ENCODE measurements at places on chromosomes 6 and 20. TPM values are rescaled to one million over a fixed set of nuclear protein-coding genes. Genes with fewer than 3 reads are reported as not detected.

DNA sequence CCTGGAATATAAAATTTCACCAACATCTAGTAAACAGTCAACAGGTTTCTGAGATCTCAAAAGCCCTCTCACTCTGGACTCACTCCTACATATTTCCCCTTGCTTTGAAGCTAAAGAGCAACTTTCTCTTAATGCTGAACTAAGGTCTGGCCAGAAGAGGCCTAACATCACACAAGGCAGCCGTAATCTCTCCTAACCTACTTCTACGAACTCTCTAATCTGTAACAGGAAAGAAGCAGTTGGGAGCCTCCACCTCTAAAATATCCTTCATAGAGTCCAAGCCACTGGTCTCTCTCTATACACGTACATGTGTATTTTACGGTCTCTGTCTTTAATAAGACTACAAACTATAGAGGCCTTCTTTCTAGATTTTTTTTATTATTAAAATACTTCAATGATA is 72.0 kb downstream of the REV3L start:
- H3K27ac ChIP-seq = no peak overlapping the region
- H3K4me1 ChIP-seq = no peaks in the 10 kb centered on the region
- DNase-seq = no peak
- no peaks in the 10 kb centered on the region for H3K27me3 ChIP-seq
- no peaks in the 10 kb centered on the region for H3K36me3 ChIP-seq
- H3K4me3 ChIP-seq = no peak overlapping the region

- no peaks in the 10 kb centered on the region for H3K36me3 ChIP-seq
- H3K27ac ChIP-seq = no peak overlapping the region
- DNase-seq = no peak
- no peak overlapping the region for H3K4me3 ChIP-seq
- H3K4me1 ChIP-seq = no peaks in the 10 kb centered on the region
- H3K27me3 ChIP-seq = no peaks in the 10 kb centered on the region
Observed at GRCh38 chr6:37947468-37947867, 127.9 kb downstream of the ZFAND3 start.

GRCh38 chr6:170206317-170206621 is 84.6 kb downstream of the DLL1 start:
- H3K4me3 ChIP-seq = no peak overlapping the region
- H3K27ac ChIP-seq = no peak overlapping the region
- no peaks in the 10 kb centered on the region for H3K36me3 ChIP-seq
- no peak for DNase-seq
- H3K27me3 ChIP-seq = no peaks in the 10 kb centered on the region

- no peaks in the 10 kb centered on the region for H3K27me3 ChIP-seq
- no peak overlapping the region for H3K27ac ChIP-seq
- H3K4me1 ChIP-seq = no peaks in the 10 kb centered on the region
- no peaks in the 10 kb centered on the region for H3K36me3 ChIP-seq
Observed at GRCh38 chr6:29602564-29603361, 17.8 kb downstream of the OR2H2 start.

DNA sequence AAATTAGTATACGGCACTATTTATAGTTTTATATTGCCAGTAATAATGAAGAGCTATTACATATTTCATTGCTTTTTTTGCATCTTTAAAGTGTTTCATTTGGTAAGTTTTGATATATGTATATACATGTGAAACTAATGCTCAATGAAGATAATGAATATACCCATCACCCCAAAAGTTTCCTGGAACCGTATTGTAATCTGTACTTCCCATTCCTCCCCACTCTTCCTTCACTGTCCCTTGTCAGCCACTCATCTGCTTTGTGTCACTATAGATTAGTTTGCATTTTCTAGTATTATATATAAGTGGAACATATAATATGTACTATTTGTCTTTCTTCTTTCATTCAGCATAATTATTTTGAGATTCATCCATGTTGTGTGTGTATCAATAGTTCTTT is 10.3 kb upstream of the TBC1D32 start:
- no peak overlapping the region for H3K4me3 ChIP-seq
- no peaks in the 10 kb centered on the region for H3K27me3 ChIP-seq
- DNase-seq = no peak
- H3K36me3 ChIP-seq = no peaks in the 10 kb centered on the region
- no peaks in the 10 kb centered on the region for H3K4me1 ChIP-seq

DNA sequence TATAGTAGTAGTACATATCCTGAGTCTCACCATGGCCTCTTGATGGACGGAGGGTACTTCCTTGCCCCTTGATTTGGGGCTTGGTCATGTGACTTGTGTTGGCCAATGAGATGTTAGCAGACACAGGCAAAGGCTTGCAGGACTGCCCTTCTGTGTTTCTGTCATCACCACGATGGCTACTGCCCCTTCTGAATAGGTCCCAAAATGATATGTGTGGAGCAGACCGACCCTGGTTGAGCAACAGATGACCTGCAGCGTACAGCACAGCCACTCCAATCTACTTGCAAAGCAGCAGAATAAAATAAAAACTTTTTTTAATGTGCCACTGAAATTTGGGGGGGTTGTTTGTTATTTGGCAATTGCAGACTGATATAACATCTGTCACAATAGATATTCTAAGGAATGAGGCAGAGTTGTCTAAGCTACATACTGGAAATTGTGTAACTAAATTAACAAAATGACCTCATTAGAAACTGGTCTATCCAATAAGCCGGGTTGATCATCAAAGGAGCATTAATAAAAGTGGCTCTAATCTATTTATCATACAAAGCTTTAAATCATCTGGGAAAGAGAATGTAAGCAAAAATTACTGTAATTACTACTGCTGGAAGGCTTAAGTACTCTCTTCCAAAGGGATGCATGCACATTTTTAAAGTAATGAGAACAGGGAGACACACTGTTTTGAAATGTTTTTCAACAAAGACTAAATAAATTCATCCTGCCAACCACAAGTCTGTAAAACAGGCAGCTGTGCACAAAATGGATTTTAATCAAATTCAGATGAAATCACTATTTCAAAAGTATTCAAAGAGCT is 209.5 kb downstream of the KIF16B start:
- H3K27ac ChIP-seq = no peak overlapping the region
- no peak overlapping the region for H3K4me3 ChIP-seq

- H3K4me3 ChIP-seq = no peak overlapping the region
- DNase-seq = no peak
- H3K27me3 ChIP-seq = no peaks in the 10 kb centered on the region
- H3K4me1 ChIP-seq = no peaks in the 10 kb centered on the region
- H3K36me3 ChIP-seq = no peaks in the 10 kb centered on the region
Observed at GRCh38 chr6:47146431-47147174, 104.5 kb upstream of the ADGRF1 start.

GRCh38 chr6:105677671-105678475 is 275.0 kb upstream of the PREP start:
- no peak for DNase-seq
- no peaks in the 10 kb centered on the region for H3K4me1 ChIP-seq
- H3K4me3 ChIP-seq = no peak overlapping the region
- no peaks in the 10 kb centered on the region for H3K36me3 ChIP-seq
- H3K27me3 ChIP-seq = no peaks in the 10 kb centered on the region

GRCh38 chr20:52104546-52105441 is 86.8 kb downstream of the ZFP64 start:
- H3K36me3 ChIP-seq = no peaks in the 10 kb centered on the region
- H3K4me3 ChIP-seq = peak overlapping the region; percentile 22
- DNase-seq = no peak
- no peak overlapping the region for H3K27ac ChIP-seq
- peaks cover 16% of the 10 kb centered on the region for H3K4me1 ChIP-seq

- H3K36me3 ChIP-seq = no peaks in the 10 kb centered on the region
- no peaks in the 10 kb centered on the region for H3K4me1 ChIP-seq
- H3K27me3 ChIP-seq = no peaks in the 10 kb centered on the region
Observed at GRCh38 chr6:11110921-11111768, at the start of gene ERVFRD-1. ERVFRD-1 (minus strand) TSS chr6:11111725; CDS start chr6:11105310, 6,415 bp downstream.

DNA sequence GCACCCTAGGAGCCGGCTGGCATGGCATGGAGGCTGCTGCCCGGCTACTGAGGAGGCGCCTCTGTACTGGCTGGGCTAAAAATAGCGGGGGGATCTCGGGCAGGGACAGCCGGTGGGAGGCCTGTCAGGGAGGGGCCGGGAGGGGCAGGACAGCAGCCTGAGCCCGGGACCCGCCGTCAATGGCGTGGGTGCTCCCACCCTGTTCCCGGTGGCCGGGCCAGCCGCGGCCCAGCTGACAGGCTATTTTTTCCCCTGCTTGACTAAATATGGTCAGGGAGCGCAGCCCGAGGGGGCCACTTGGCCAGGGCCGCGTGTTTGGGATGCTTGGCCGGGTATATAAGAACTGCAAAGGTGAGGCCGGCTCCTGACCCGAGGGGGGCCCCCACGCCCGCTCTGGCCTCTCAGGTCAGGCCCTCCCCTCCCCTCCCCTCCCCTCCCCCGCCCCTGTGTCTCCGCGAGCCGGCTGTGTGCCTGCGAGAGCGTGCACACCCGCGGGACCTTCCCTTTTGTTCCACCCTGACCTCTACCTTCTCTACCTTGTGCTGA is 74.4 kb upstream of the GATA5 start:
- no peaks in the 10 kb centered on the region for H3K36me3 ChIP-seq
- H3K4me1 ChIP-seq = no peaks in the 10 kb centered on the region
- peak; percentile 48 for DNase-seq
- no peaks in the 10 kb centered on the region for H3K27me3 ChIP-seq
- H3K27ac ChIP-seq = peak overlapping the region; percentile 67
- H3K4me3 ChIP-seq = peak overlapping the region; percentile 46

DNA sequence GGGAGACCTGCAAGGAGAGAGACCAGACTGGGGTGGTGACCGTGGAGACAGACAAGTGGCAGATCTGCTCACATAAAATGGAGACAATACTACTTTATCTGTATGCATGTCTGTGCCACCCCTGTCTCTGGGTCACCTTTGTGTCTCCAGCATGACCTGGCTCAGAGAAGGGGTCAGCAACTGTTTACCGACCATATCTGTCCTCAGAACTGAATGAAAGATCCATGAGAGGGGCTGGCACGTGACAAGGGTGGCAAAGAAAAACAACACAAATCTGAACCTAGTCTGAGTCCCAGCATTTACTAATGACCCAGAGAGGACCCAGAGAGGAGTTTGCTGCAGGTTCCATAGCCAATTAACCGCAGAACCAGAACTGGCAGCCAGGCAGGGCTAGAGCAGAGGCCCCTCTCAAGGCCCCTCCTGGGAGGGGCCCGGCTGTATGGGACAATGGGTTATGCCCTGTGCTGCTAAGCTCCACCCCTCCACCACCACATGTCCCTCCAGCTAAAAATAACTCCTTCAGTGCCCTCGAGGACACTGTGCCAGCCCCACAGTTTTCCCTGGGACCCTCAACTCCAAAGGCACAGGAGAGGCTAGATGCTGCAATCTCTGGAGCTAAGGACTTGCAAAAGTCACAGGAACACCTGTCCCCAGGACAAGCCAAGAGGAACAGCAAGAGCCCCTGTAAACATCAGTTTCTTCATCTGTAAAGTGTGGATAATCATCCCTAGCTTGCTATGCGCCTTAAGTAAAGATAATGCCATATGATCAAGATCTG is 2.2 kb downstream of the AHCY start:
- H3K4me3 ChIP-seq = no peak overlapping the region
- H3K27me3 ChIP-seq = no peaks in the 10 kb centered on the region
- no peak for DNase-seq
- no peaks in the 10 kb centered on the region for H3K4me1 ChIP-seq
- H3K27ac ChIP-seq = no peak overlapping the region

GRCh38 chr20:9359561-9360308 is 154.7 kb upstream of the LAMP5 start:
- H3K4me1 ChIP-seq = no peaks in the 10 kb centered on the region
- H3K27ac ChIP-seq = peak overlapping the region; percentile 14
- H3K4me3 ChIP-seq = no peak overlapping the region
- H3K27me3 ChIP-seq = no peaks in the 10 kb centered on the region
- no peaks in the 10 kb centered on the region for H3K36me3 ChIP-seq
- peak; percentile 45 for DNase-seq

GRCh38 chr20:4225745-4226144 is 210.4 kb upstream of the RNF24 start:
- H3K4me1 ChIP-seq = peaks cover 4% of the 10 kb centered on the region
- peak overlapping the region; percentile 73 for H3K27ac ChIP-seq
- no peaks in the 10 kb centered on the region for H3K27me3 ChIP-seq
- H3K36me3 ChIP-seq = no peaks in the 10 kb centered on the region
- H3K4me3 ChIP-seq = no peak overlapping the region
- DNase-seq = peak; percentile 49

DNA sequence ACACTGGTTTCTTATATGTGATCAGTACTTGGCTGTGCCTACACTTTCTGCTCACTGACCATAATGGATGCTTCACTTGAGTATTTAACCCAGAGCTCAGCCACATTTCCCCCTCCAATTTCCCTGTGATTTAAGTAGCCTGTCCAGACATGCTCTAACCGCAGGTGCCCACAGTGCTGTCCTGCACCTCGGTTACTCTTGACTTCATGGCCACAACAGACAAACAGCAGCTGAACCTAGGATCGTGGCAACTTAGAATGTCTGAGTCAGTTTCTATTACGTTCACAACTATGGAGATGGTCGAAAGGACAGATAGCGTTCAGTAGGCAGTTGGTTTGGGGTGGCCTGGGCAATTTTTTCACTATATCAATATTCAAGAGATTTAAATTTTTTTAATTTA is 306.9 kb upstream of the SGK1 start:
- H3K4me3 ChIP-seq = no peak overlapping the region
- no peak overlapping the region for H3K27ac ChIP-seq
- no peaks in the 10 kb centered on the region for H3K4me1 ChIP-seq
- H3K27me3 ChIP-seq = no peaks in the 10 kb centered on the region
- H3K36me3 ChIP-seq = no peaks in the 10 kb centered on the region
- no peak for DNase-seq

PRPH2 gene
- 5.8 TPM for total RNA-seq

FAM209B gene
- not detected for total RNA-seq

NMBR gene
- total RNA-seq = 0.41 TPM

ECT2L gene
- total RNA-seq = 0.51 TPM

PLA2G7 gene
- 3.9 TPM for total RNA-seq

Data from uterus (tissue), 4 donors.